ENCODE measurements at places on chromosomes 11 and 22. TPM values are rescaled to one million over a fixed set of nuclear protein-coding genes. Genes with fewer than 3 reads are reported as not detected.

Gene TECTA
- total RNA-seq = 0.26 TPM

Gene TRIM48
- not detected for total RNA-seq

Gene RFPL3
- not detected for total RNA-seq

Gene APOA4
- not detected for total RNA-seq

Data from fibroblast of lung (primary cell).